Esophagus mucosa (tissue), 1 donor: ENCODE measurements at places on chromosomes 12 and 14. TPM values are rescaled to one million over a fixed set of nuclear protein-coding genes. Genes with fewer than 3 reads are reported as not detected.

The SLC2A14 gene
- not detected for total RNA-seq

The NEDD1 gene
- 11.2 TPM for total RNA-seq

The CNIH1 gene
- total RNA-seq = 98.0 TPM

The DBX2 gene
- total RNA-seq = not detected

The ATP5F1B gene
- 674 TPM for total RNA-seq
